ENCODE measurements at places on chromosomes 4 and X. TPM values are rescaled to one million over a fixed set of nuclear protein-coding genes. Genes with fewer than 3 reads are reported as not detected.

DNA sequence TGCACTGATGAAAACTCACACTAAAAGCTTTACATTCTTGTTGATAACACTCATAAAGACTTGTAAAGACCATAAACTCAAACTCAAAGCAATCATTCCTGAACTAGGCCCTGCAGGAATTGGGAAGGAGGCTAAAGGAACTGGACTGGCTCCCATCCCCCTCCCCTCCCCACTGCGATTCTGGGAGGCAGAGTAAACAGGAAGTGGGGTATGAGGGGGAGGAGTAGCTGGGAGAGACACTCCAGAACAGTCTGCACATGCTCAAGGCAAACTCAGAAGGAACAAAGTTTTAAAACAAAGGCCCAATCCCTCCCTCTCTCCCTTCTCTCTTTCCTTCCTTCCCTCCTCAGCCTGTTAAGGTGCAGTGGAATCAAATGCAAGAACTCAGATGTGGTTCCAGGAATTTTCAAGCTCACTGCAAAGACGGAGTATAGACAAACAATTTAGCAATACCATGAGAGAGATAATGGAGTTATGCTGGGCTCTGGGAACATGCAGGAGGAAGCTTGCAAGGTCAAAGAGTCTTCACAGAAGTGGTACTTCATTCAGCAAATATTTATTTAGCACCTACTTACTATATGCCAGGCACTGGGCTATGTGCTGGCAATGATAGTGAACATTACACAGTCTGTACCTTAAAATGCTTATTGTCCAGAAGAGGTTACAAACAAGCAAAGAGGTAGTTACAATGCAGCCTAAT is 15.9 kb downstream of the MID1IP1 start:
- peak; percentile 57 for DNase-seq

- no peak for DNase-seq
Measured at GRCh38 chr4:61451935-61452334, 251.8 kb downstream of the ADGRL3 start.

GRCh38 chr4:172601195-172601594 is 567.4 kb upstream of the GALNT7 start:
- DNase-seq, result no peak

- no peak for DNase-seq
Measured at GRCh38 chr4:48681856-48682255, 98.2 kb downstream of the FRYL start.

- DNase-seq, result no peak
Measured at GRCh38 chr4:153507310-153508073, 41.3 kb downstream of the TMEM131L start.

- no peak for DNase-seq
Measured at GRCh38 chr4:103626296-103626695, 93.5 kb downstream of the TACR3 start.

GRCh38 chrX:102808336-102808735 is 87.8 kb downstream of the GPRASP3 start:
- no peak for DNase-seq

GRCh38 chr4:39715788-39716187 is 17.9 kb downstream of the UBE2K start:
- DNase-seq, result no peak

GRCh38 chrX:17000751-17001150 is 54.3 kb downstream of the REPS2 start:
- DNase-seq, result no peak

GRCh38 chrX:136041254-136041812 is 56.1 kb downstream of the SLC9A6 start:
- no peak for DNase-seq

- no peak for DNase-seq
Measured at GRCh38 chr4:667545-667925, 6.5 kb downstream of the ATP5ME start.

- peak; percentile 73 for DNase-seq
Measured at GRCh38 chr4:173521467-173522159, 8.4 kb downstream of the HAND2 start.

DNA sequence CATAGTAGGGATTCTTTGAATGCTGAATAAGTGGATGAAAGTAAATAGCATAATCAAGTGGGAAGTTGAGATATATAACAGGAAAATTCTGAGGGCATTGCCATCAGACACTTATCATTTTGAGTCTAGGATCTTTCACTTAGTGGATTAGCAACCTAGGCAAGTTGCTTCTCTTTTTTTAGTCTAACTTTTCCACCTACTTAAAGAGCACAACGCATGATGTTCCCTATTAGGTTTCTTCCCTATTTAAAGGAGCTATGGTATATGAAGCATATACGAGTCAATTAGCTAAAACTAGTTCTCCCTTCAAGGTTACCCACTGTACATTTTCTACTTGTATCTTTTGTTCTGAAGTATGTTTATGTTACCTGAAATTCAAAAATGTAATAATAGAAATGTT is 67.1 kb upstream of the HS3ST1 start:
- no peak for DNase-seq

GRCh38 chr4:105113800-105114199 is 32.9 kb upstream of the TET2 start:
- DNase-seq, result no peak

DNA sequence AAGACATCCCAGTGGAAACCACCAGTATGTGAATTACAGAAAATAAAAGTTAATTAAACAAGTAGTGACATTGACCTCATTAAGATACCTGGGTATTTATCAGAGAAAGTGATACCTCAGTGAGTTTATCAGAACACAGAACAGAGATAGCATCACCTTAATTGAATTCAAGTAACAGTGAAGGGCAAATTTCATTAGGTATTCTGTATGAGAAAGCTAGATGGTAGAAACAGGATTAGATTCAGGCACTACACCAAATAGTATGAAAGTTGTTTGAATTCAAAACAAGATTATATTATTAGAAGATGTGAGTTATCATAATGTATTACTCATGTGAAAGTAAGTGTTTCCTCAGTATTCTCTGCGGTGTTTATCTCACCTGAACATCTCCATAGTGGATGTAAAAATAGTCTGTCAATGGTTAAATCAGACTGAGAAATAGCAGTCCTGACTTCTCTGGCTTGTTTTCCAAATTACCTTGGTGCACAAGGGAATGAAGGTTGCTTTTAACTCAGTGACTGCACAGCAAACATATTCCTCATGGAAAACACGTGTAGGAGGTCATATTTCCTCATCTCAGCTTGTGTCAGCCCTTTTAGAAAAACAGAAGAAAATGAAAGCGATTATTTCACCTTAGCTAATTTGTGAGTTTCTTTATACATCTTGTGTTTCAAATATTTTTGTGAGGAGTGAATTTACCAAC is 79.9 kb upstream of the PCDH18 start:
- no peak for DNase-seq

DNA sequence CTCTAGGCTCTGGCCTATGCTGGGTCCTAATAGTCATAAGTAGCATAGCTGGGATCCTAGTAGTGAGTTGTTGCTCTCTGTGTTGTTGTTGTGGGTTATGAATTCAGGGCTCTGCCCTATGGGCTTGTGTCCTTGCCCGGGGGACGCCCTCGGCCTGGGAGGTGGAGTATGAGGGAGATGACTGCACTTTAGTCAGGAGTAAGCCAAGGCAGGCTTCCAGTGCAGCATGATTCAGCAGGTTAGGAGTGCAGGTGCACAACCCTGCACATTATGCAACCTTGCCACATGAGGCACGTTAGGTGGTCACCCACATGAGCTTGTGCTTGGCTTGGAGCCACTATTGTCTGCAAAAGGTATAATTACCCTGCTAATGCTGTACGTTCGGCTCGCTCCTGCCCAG is 58.4 kb upstream of the CCDC149 start:
- DNase-seq, result no peak

- DNase-seq, result no peak
Measured at GRCh38 chr4:83388313-83388676, 53.6 kb upstream of the HPSE start.

GRCh38 chr4:168751263-168752225 is 254.7 kb downstream of the PALLD start:
- DNase-seq, result no peak

BEX5 gene
- polyA plus RNA-seq, result 2.2 TPM

TBC1D25 gene
- 5.2 TPM for polyA plus RNA-seq

WAS gene
- polyA plus RNA-seq, result 1.8 TPM

BEX1 gene
- 12.7 TPM for polyA plus RNA-seq

NEXMIF gene
- polyA plus RNA-seq, result under 0.01 TPM

Data from heart left ventricle (tissue), 16 donors.